Activated naive CD8-positive, alpha-beta T cell treated with anti-CD3 and anti-CD28 coated beads, Interleukin-2, amount 50 U/mL, for 16 hours (primary cell): ENCODE measurements at places on chromosomes 11 and 22.

GRCh38 chr11:62757846-62758788 lies 3.3 kb upstream of the POLR2G start:
- DNase-seq: no peak

GRCh38 chr11:12529041-12529440 lies 145.2 kb upstream of the TEAD1 start:
- DNase-seq: no peak

- no peak for DNase-seq
Observed at GRCh38 chr11:2930704-2931419, 1.6 kb upstream of the PHLDA2 start.

DNA sequence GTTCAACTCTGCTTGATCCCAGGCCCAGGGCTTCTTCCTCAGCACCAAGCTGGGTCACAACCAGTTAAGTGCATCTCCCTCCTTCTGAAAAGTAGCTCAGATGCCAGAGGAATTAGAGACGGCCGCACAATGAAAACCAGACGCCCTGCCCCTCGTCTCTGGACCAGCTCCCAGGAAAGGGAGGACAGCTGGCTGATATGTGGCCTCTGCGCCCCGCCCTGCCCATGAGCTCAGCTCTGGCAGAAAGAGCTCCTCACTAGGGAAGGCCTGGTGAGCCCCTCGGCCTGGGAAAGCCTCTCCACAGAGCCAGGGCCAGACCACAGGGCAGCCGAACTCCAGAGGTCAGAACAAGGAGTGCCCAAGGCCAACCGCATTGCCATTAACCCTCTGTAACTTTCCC lies 18.1 kb upstream of the SCGB1A1 start:
- DNase-seq: no peak

- DNase-seq: no peak
Observed at GRCh38 chr11:68692871-68693483, 8.6 kb downstream of the GAL start.

GRCh38 chr22:39171623-39172264 lies 19.3 kb upstream of the CBX7 start:
- no peak for DNase-seq

DNA sequence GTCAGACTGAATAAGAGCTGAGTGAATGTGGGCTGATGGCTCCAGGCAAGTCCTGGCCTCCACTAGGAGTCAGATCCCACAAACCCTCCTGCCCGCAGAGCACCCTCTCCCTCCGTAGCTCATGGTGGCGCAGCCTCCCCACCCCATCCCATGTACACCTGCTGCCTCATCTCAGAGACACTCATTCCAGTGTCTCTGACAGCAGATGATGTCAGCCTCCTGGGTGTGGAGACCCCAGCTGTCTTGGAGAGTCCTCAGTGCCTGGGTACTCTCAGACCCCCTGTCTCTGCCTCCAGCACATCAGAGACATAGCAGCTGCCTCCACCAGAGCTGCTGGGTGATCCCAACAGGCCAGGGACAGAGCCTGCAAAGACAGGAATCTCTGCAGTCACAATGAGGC lies 9.5 kb downstream of the IGLL5 start:
- DNase-seq: no peak

DNA sequence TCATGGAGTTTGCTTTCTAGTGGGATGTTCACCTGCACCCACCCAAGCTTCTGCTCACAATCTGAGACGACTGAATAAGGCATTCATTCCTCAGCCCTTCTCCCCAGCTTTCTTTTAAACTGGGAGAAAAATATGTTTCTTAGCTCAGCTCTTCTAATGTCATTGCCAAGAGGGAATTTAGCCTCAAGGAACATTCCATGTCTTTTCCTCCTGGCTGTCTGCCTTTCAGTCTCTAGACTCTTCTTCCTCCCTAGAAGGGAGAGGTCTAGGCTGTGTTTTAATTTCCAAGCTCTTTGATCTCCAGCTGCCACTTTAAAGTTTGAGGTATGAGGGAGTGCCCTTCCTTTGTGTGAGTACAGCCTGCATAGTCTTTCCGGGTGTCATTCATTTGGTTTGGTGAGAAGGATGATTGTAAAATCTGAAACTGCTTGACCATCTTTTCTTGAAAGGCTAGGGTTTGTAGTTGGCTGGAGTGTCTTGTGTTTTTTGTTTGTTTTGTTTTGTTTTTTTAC lies 11.7 kb upstream of the HTATIP2 start:
- DNase-seq: no peak

DNA sequence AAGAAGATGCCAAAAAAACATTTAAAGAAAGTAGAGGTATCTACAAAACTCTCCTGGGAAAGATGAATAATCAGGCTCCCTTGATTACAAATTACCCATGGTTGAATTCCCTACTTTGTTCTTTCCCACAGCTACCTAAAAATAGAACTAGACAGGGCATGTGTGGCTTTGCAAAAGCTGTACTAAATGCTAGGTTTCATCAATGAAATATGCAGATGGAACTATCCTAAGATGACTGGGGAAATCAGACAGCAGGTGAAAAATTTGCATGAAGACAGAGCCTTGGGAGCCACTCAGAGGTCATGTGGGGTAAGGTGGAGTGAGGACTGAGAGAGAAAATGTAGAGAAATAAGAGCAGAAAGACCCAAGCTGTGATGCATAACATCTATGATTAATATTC lies 14.7 kb downstream of the LAYN start:
- DNase-seq: no peak

DNA sequence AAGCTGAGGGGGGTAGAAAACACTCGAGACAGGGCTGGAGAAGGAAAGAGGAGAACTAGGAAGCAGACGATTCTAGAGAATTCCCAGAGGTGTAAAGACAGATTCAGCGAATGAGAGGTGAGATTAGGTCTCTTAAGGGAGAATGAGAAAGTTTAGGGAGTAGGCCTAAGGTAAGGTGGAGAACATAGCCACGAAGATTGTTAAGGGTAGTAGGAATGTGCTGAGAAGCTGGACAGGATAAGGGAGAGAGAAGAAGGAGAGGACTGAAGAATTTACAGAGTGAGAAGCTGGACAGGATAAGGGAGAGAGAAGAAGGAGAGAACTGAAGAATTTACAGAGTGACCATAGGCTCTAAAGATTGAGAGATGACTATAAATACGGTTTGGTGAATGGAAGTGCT lies 908 bp downstream of the PPME1 start:
- DNase-seq: no peak

DNA sequence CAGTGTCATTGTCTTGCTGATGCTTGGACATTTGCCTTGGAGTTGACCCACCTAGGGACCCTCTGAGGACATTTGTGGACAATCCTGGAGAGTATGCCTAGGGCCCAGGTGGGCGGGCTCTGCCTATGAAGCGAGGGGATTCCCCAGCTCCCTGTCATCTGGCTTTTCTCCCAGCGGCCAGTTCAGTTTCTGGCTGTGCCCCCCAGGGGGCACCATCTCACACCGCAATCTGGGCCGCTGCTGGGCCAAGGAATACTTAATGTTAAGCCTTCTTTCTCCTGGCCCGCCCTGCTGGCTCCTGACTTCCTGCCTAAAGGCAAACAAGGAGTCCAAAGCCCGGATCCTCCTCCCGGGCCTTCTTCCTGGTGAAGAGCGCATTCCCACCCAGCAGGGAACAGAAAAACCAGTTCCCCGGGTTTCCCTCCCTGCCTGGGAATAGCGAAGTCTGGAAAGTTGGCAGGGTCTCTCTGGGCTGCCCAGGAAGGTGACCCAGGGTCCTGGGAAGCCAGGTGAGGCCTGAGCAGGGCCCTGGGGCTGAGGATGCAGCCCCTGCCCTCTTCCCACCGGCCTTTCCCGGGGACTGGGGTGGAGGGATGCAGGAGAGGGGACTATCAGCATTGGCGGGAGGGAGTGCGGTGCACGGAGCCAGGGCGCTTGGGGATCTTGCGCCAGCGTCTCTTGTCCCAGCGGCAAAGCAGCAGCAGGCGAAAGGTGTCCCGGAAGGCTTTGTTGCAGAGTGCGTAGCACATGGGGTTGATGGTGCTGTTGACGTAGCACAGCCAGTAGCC lies 11.9 kb downstream of the CHRM1 start:
- DNase-seq: no peak
